GM23248 (cell line): ENCODE measurements at places on chromosomes 2 and 18. TPM values are rescaled to one million over a fixed set of nuclear protein-coding genes. Genes with fewer than 3 reads are reported as not detected.

PRKCE gene
- total RNA-seq, result 5.9 and 15.7 TPM in 2 replicates

- H3K4me3 ChIP-seq, result no peak overlapping the region
- peak; percentile 62 for DNase-seq
- H3K36me3 ChIP-seq, result no peaks in the 10 kb centered on the region
- peak overlapping the region; percentile 80 for H3K27ac ChIP-seq
Measured at GRCh38 chr18:58225101-58225500, 181.1 kb downstream of the NEDD4L start.

PRKAG3 gene
- not detected in 2 replicates for total RNA-seq

DNA sequence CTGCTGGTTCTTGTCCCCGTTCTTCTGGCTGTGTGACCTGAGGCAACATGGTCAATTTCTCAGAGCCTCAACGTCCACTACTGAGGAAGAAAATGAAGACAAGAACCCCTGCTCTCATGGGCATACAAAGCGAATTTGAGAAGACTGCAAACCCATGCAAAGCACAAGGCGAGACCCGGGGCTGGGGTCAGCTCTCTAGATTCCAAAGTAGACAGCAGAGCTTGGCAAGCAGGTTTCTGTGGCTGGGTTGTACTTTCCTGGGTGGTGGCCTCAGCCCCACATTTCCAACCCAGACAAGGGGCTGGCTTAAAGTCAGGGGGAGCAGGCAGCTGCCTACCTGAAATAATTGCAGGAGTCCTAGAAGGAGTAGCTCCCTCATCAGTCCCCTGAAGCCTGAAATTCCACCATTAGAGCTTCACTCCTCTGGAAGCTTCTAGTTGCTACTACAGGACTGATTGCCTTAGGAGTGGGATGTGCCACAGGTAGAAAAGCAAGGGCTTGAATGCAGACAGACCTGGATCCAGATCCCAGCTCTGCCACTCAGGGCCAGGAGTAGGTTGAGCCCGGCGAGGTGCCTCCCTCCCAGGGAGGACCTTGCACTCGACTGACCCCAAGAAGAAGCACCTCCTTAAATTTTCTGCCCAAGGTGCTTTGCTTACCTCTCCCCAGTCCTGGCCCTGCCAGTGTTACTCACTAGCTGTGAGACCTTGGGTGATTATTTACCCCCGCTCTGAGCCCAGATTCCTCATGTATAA is 127.6 kb downstream of the CLIP4 start:
- no peaks in the 10 kb centered on the region for H3K36me3 ChIP-seq
- no peak for DNase-seq
- no peak overlapping the region for H3K4me3 ChIP-seq
- no peaks in the 10 kb centered on the region for H3K4me1 ChIP-seq
- H3K27ac ChIP-seq, result no peak overlapping the region

APOB gene
- not detected in 2 replicates for total RNA-seq

- no peak for DNase-seq
- H3K36me3 ChIP-seq, result no peaks in the 10 kb centered on the region
- no peak overlapping the region for H3K27ac ChIP-seq
- H3K4me3 ChIP-seq, result no peak overlapping the region
Measured at GRCh38 chr2:199446996-199447576, 10.7 kb downstream of the SATB2 start.

DNA sequence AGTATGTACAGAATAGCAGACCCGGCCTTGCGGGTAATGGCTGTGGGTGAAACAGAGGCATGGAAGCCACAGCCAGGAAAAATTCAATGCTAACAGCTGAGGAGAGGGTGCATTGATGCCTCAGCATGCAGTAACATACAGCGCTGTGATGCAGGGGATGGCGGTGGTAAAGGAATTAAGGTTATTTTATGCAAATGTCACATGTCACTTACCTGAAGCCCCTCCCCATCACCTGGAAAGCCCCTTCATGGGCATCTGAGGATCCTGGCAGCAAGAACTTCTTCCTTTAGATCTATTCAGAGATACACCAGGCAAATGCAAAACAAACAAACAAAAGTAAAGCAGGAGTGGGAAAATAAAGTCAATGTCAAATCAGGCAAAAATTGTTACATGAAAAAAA is 1.7 kb upstream of the SP110 start:
- H3K36me3 ChIP-seq, result no peaks in the 10 kb centered on the region
- H3K27me3 ChIP-seq, result no peaks in the 10 kb centered on the region
- H3K27ac ChIP-seq, result no peak overlapping the region

DNA sequence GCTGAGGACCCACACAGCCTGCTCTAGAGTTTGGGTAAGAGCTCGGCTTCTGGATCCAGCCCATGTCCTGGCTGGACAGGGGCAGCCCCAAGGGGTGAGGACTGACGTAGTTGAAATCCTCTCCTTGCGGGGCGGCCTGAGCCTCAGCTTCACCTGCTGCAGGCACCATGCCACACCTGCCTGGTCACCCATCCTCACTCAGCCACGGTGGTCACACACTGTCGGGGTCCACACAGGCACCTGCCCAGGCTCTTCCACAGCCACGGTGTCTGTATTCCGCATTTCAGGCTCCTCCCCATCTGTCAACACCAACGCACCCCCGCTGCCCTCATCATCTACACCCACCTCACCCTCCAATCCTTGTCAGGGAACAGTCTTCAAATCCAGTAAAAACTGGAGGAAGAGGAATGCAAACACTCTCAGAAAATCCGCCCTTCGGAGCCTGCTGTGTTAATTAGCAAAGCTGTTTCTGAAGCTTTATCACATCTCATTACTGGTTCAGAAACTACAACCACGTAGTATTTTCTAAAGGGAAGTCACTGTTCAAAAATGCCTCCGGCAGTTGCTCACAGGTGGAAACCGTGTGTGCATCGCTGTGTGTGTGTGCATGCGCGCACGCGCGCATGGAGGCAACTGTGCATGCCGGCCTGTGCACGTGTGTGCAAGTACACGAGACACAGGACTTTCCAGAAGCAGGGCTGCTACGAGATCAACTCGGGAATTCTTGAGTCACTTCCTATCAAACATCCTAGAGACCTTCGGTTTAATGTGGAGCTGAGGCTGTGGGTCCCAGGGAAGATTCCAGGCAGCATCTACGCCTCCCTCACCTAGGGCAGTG is 38.2 kb downstream of the SLC66A2 start:
- H3K27ac ChIP-seq, result no peak overlapping the region
- no peak overlapping the region for H3K4me3 ChIP-seq
- H3K36me3 ChIP-seq, result no peaks in the 10 kb centered on the region
- no peaks in the 10 kb centered on the region for H3K27me3 ChIP-seq
- H3K4me1 ChIP-seq, result no peaks in the 10 kb centered on the region
- DNase-seq, result no peak

- no peaks in the 10 kb centered on the region for H3K27me3 ChIP-seq
- H3K4me1 ChIP-seq, result no peaks in the 10 kb centered on the region
- no peak for DNase-seq
- H3K36me3 ChIP-seq, result no peaks in the 10 kb centered on the region
- H3K27ac ChIP-seq, result no peak overlapping the region
- H3K4me3 ChIP-seq, result no peak overlapping the region
Measured at GRCh38 chr18:72948439-72948838, 80.7 kb upstream of the NETO1 start.

- no peak overlapping the region for H3K27ac ChIP-seq
- H3K36me3 ChIP-seq, result no peaks in the 10 kb centered on the region
- DNase-seq, result no peak
- peaks cover 13% of the 10 kb centered on the region for H3K4me1 ChIP-seq
Measured at GRCh38 chr2:152468899-152469692, 134.1 kb downstream of the FMNL2 start.

GRCh38 chr2:146246736-146247523 is 1597.9 kb upstream of the ACVR2A start:
- peaks cover 30% of the 10 kb centered on the region for H3K4me1 ChIP-seq
- H3K36me3 ChIP-seq, result no peaks in the 10 kb centered on the region
- H3K27me3 ChIP-seq, result no peaks in the 10 kb centered on the region
- no peak overlapping the region for H3K27ac ChIP-seq
- DNase-seq, result peak; percentile 28

DNA sequence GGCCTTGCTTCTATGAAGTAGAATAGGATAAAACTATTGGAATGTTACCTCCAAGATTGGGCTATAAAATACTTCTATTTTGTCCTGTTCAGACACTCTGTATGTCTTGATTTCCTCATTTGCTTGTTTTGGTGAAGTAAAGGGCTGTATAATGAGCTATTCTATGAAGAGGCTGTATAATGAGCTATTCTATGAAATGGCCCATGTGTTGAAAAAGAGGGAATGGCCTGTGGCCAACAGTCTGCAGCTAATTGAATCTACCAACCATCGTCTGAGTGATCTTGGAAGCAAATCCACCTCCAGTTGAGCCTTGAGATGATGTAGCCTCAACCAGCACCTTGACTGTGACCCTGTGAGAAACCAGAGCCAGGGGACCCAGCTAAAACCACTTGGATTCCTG is 3.8 kb upstream of the SGPP2 start:
- H3K4me1 ChIP-seq, result no peaks in the 10 kb centered on the region
- peaks cover 26% of the 10 kb centered on the region for H3K27me3 ChIP-seq
- no peak overlapping the region for H3K4me3 ChIP-seq

DNA sequence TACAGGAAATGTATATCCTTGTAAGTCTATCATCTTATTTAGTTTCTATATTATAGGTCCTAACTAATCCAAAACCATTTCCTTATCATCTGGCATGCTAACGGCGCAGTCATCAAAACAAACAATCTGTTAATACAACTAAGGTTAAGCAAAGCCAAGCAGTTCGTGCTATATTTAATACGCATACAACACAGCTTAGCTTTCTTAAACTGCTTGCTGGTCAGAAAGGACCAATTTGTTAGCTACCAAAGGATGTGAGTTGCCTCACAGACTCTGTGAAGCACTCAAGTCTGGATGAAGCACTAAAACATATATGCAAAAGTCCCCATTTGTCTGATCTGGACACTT is 67.0 kb downstream of the ZEB2 start:
- H3K36me3 ChIP-seq, result no peaks in the 10 kb centered on the region
- peaks cover 69% of the 10 kb centered on the region for H3K4me1 ChIP-seq
- peak overlapping the region; percentile 67 for H3K4me3 ChIP-seq
- DNase-seq, result peak; percentile 65
- no peaks in the 10 kb centered on the region for H3K27me3 ChIP-seq

DNA sequence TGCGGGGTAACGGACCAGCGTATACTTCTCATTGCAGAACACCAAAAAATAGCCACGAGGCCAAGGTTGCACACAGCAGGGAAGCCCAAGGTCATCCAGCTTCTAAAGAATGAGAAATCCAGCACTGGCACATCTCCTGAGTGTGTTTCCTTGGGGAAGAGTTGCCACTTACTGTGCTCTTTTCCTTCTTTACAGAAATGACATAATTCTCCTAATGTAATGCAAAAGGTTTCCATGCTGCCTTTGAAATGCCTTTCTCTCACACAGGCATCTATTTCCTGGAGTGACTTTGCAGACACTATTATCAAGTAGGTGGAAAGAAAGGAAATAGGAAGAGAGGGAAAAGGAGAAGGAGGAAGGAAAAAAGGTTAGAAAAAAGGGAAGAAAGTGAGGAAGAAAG is 862.1 kb upstream of the CELF4 start:
- H3K36me3 ChIP-seq, result no peaks in the 10 kb centered on the region
- no peak overlapping the region for H3K4me3 ChIP-seq
- DNase-seq, result no peak
- H3K27me3 ChIP-seq, result no peaks in the 10 kb centered on the region
- H3K27ac ChIP-seq, result no peak overlapping the region
- no peaks in the 10 kb centered on the region for H3K4me1 ChIP-seq

GRCh38 chr2:233676046-233676445 is 4.3 kb downstream of the UGT1A9 start:
- no peak overlapping the region for H3K27ac ChIP-seq
- peak; percentile 16 for DNase-seq
- no peaks in the 10 kb centered on the region for H3K4me1 ChIP-seq
- H3K36me3 ChIP-seq, result no peaks in the 10 kb centered on the region

DNA sequence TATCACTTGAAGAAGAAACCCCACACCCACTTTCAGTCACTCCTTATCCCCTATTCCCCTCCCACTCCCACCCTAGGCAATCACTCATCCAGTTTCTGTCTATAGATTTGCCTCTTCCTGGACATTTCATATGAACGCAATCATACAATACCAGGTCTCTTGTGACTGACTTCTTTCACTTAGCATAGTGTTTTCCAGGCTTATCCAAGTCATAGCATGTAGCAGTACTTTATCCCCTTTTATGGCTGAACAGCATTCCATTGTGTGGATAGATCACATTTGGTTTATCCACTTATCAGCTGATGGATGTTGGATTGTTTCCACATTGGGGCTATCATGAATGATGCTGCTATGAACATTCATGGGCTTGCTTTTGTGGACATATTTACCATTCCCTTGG is 6.6 kb downstream of the CFAP221 start:
- no peaks in the 10 kb centered on the region for H3K4me1 ChIP-seq
- no peak for DNase-seq
- no peak overlapping the region for H3K27ac ChIP-seq
- H3K36me3 ChIP-seq, result no peaks in the 10 kb centered on the region

IGFBP2 gene
- total RNA-seq, result 24.0 and 40.1 TPM in 2 replicates

DNA sequence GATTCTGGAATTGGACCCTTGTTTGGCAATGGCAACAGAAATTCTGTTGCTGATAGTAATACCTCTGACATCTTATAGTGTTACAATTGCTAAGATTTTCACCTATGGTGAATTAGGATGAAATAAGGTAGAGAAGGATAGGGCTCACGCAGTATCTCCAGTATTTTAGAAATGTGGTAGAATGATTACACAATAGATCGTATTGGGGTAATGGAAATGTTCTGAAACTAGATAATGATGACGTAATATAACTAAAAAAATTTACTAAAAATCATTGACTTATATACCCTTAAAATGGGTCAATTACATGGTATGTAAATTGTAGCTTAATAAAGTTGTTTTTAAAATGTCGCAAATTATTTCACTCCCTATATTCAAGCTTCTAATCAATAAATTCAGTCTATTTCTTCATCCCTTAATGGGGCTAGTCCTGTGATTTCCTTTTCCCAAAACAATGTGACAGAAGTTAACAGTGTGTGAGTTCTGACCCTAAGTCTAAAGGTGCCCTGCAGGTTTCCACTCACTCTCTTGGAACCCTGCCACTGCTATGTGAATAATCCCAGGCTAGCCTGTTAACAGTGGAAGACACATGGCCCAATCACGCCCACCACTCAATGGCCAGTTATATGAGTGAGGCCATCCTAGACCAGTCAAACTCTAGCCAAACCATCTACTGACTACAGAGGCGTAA is 31.2 kb downstream of the USP37 start:
- peaks cover 27% of the 10 kb centered on the region for H3K36me3 ChIP-seq
- H3K4me3 ChIP-seq, result no peak overlapping the region
- DNase-seq, result peak; percentile 22
- no peaks in the 10 kb centered on the region for H3K4me1 ChIP-seq

DNA sequence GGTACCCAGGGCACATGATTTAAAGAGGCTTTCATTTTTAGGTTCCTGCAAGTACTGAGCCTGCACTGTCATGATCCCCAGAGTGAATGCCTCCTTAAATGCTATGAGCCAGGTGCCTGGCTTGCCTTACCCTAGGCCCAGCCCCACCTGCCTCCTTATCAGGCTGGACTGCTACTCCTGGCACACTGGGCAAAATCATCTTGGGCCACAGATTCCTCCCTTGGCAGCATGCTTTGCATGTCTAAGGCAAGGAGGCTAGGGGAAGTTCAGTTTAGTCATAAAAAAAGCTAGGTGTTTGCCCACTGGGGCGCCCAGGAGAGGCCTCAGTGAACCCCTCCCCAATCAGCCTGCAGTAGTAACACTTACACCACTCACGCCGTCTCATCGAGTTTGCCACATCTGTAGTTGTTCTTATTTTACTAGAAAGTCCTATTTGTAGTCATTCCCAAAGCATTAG is 45.1 kb downstream of the LBH start:
- H3K27ac ChIP-seq, result peak overlapping the region; percentile 7; the same call in 1 of the 2 replicates
- peaks cover 44% of the 10 kb centered on the region for H3K4me1 ChIP-seq
- no peaks in the 10 kb centered on the region for H3K27me3 ChIP-seq
- no peak overlapping the region for H3K4me3 ChIP-seq
